ENCODE measurements at places on chromosomes 16 and 17.

DNA sequence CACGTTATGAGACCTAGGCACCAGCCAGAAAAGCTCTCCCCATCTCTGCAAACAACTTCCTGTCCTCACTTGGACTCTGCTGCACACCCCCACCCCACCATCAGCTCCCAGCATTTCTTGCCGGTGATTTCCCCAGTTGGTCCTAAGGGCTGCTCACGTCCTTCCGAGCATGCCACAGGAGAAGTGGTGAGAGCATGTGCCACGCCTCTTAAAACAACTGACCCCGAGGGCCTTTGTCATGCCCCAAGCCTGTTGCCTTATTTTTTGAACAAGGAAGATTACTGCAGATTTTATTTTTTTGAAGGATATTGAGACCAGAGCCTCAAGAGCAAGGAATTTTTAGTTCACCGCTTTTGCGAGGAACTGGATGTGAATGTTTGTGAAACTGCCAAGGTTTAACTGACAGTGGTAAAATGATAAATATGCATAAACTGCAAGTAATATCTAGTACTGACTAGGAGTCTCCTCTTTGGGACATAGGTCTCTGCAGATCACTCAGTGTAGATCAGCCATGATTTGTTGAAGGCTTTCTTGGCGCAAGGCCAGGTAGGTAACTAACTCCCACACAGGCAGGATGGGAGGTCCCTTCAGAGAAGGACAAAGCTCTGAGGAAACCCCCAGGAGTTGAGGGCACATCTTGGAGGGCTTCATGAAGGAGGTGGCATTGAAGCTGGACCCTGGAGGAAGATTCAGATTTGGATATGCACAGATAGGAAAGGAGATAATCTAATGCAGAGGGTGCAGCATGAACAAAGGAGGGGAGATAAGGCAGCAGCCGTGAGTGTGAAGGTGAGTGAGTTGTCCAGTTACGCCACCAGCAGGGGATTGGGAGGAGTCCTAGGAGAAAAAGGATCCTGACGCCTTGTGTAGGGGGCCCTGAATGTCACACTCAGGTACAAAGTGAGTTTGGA is 44.7 kb downstream of the TMEM132E start:
- DNase-seq, result no peak

DNA sequence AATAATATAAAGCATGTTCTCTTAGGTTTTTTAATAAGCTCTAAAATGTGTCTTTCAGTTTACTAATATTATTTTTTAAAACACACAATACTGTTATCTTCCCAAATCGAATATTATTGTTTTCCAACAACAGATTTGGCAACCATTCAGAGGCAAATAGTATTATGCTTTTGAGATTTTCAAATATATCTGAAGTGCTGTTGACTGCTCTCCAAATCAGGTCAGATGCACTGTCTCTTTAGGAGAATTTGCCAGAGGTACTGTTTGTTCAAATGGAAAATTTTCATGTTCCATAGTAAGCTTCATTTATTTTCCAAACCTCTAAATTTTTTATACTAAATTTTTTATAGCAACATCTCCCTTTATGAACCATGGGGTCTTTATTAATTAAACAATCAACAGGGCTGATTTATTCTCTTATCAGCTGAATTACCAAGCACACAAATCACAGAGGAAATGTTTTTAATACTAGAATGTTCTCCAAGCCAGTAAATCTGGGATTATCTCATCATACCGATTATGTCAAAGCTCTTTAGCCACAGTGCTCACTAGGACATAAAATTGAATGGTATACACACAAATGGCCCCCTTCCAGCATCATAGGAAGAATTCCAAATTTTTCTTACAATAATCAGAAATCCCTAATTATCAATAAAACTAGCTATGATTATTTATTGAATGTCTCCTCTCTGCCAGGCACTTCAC is 108.8 kb upstream of the HLF start:
- DNase-seq, result no peak

GRCh38 chr17:50976951-50977472 is 110.9 kb upstream of the TOB1 start:
- DNase-seq, result no peak

DNA sequence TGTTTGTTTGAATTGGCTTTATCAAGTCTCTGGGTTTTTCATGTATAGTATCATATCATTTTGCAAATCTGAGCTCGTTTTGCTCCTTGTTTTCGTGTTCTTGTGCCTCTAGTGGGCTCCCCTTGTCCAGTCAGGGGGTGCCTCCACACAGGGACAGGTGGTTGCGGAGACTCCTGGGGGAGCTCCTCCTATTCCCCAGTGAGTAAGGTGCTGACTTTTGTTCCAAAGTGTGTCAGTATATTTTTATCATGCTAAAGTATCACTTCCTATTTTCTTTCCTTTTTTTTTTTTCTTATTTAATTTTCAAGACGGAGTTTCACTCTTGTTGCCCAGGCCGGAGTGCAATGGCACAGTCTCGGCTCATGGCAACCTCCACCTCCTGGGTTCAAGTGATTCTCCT is 30.3 kb upstream of the IL17C start:
- no peak for DNase-seq

DNA sequence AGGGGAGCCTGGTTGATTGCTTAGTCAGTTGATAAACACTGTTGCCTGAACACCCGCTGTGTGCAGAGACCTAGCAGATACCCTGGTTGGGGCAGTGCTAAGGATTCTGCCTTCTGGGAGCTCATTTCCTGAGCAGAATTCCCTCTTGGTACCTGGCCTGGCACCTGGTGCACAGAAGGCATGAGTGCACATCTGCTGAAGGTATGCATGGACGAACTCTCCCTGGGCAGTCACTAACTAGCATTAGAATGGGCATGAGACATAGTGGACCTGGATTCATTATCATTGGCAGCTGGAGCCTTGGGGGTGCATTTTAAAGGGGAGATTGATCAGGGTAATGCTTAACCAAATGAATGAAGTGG is 13.1 kb downstream of the ADCY7 start:
- DNase-seq, result no peak

GRCh38 chr17:13256545-13256944 is 238.7 kb upstream of the ELAC2 start:
- DNase-seq, result no peak

DNA sequence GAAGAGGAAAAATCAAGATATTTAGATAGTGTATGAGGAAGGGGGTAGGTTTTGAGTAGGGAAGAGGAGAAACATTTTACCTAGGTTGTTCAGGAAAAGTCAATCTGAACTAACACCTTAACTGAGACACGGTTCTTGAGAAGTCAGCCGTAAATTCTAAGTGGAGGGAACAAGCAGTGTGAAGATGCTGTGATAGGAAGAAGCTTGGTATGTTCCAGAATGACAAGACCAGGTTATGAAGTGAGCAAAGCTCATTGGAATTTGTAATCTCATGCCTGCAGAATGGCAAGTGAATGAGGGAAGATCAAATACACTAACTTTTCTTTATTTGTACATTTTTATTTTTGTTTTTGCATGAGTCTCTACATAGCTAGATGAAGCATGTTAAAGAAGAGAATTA is 307.6 kb downstream of the ZFHX3 start:
- no peak for DNase-seq

- DNase-seq, result no peak
Measured at GRCh38 chr17:20935740-20936139, 107.1 kb downstream of the USP22 start.

DNA sequence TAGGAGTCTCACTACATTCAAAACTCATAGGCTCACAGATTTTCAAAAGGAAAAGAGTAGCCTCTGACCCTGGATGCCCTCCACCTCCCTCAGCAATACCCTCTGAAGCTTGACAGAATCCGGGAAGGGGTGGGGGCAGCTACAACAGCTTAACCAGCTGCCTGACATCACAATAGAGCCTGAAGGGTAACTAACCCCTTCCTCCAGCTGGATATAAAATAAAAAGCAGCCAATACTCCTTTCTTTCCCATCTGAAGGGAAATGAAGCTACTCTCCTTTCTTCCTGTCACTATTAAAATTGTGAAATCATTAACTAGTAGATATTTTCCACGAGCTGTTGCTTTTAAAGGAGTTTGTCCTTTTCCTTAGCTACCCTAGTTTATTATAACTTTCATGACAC is 24.0 kb downstream of the USP31 start:
- DNase-seq, result no peak
